ENCODE measurements at places on chromosomes 6 and 20.

DNA sequence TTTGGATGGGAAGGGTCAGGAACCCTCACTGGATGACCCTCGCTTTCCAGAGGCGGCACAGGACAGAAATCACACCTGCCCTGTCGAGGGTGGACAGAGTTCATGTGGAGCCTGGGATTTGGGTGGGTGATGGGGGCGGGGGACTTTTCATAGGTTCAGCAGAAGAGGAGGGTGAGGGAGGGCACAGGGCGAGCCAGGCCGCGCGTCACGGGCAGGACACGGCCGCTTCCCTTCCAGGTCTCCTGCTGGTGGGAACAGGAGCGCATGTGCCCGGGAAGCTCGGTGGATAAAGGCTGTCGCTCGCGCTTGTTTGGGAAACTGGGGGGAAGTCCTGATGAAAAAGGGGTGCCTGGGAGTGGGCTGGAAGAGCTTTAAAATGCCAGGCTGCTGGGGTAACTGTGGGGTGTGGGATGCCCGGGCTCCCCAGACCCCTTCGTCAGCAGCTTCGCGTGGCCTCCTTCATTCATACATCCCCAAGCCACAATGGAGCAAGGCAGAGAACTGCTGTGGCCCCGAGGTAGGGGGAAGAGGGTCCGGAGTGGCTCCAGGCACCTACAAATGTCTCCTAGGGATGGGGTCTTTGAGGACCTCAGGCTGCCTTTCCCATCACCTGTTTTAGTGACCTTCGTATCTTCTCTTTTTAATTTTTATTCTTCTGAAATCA, 102.2 kb downstream of the DACT2 start:
- no peak for DNase-seq

DNA sequence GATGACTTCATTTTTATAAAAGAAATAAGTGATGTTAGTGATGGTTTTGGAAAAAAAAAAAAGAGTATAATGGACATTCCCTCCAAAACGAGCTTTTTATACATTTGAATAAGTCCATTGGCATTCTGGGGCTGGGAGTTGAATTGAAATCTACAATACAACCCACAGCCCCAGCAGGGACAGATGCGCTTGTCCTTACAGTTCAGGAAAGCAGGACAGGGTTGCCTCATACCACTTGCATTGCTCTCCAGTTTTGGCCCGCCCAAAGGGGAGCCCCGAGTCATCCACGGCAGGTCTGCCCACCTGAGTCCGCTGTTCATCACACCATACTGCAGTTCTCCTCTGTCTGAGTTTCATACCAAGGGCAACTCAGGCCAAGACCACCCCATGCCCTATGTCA, 46.2 kb downstream of the VAPB start:
- DNase-seq = no peak

- no peak for DNase-seq
These were observed 104.4 kb upstream of the FOXP4 start for GRCh38 chr6:41441598-41442351.

GRCh38 chr6:75478929-75479328, 14.7 kb downstream of the FILIP1 start:
- DNase-seq = no peak

- DNase-seq = no peak
These were observed 62.6 kb upstream of the ADGRB3 start for GRCh38 chr6:68572525-68572924.

DNA sequence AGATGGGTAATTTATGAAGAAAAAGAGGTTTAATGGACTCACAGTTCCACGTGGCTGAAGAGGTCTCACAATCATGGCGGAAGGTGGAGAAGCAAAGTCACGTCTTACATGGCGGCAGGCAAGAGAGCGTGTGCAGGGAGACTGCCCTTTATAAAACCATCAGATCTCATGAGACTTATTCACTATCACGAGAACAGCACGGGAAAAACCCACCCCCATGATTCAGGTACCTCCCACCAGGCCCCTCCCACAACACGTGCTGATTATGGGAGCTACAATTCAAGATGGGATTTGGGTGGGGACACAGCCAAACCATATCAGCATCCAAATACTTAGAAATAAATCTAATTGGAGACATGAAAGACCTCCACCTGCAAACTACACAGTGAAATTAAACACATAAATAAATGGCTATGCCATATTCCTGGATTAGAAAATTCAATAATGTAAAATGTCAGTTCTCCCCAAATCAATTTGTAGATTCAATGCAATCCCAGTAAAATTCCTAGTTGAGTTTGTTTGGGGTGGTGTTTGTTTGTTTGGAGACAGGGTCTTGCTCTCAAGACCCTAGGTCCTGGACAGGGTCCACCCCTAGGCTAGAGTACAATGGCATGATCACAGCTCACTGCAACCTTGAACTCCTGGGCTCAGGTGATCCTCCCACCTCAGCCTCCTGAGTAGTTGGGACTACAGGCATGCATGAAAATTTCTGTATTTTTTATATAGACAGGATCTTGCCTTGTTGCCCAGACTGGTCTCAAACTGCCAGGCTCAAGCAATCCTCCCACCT, 101.6 kb downstream of the TAF4 start:
- no peak for DNase-seq
